ENCODE measurements at places on chromosomes 16 and 17.

DNA sequence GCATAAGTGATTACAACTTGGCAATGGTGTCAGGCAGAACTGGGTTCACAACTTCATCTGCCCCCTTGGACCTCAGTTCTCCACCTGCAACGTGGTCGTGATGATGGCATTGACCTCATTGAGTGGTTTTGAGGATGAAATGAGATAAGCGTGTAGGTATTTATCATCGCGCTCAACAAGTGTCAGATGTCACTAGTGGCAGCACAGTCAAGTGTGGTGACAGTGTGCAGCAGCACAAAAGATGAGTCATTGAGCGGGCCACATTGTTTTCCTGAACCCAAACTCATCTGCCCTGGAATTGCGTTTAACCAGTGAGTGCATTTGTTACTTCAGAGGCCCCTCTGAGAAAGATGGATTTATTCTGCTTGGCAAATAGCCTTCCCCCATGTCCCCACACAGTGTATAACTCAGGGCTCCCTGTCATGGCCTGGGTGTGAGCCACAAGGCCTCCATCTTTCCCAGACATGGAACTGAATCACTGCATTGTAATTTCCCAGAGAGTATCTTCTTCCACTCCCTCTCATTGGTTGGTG lies 20.9 kb downstream of the IRX3 start:
- no peak for DNase-seq

GRCh38 chr16:73228649-73229048 lies 180.7 kb upstream of the ZFHX3 start:
- no peak for DNase-seq

DNA sequence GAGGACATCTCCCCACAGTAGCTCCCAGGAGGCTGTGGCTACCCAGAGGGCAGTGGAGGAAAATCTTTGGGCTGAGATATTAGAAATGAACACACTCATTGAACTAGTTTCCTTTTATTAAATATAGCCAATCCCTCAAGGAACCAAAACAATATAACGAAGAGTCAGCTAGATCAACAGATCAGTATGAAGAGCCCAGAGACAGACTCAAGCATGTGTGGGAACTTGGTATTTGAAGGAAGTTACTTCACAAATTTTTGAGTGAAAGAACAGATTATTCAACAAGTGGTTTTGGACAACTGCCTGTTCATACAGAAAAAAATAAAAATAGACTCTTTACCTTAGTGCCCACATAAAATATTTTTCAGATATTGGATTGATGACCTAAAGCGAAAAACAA lies 183.6 kb upstream of the PMFBP1 start:
- no peak for DNase-seq

- DNase-seq: no peak
Observed at GRCh38 chr16:1147027-1147426, 5.9 kb upstream of the CACNA1H start.

- no peak for DNase-seq
Observed at GRCh38 chr16:56261656-56262055, 70.4 kb downstream of the GNAO1 start.

DNA sequence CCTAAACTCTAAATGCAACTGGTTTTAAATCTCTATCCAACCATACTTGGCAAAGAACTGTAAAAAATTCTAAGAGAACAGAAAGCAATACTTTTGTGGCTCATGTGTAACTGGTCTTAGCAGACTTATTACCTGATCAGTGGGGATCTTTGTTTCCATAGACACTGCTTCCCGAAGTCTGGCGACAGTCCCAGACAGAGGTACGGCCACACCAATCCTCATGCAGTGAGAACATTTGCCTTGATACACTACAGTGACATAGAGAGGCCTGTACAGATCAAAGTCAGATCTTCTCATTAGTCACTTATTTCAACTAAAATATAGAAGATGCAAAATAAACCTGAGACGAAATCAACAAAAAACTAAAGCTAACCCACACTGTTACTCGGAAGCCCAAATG lies 43.9 kb downstream of the USP31 start:
- DNase-seq: no peak

DNA sequence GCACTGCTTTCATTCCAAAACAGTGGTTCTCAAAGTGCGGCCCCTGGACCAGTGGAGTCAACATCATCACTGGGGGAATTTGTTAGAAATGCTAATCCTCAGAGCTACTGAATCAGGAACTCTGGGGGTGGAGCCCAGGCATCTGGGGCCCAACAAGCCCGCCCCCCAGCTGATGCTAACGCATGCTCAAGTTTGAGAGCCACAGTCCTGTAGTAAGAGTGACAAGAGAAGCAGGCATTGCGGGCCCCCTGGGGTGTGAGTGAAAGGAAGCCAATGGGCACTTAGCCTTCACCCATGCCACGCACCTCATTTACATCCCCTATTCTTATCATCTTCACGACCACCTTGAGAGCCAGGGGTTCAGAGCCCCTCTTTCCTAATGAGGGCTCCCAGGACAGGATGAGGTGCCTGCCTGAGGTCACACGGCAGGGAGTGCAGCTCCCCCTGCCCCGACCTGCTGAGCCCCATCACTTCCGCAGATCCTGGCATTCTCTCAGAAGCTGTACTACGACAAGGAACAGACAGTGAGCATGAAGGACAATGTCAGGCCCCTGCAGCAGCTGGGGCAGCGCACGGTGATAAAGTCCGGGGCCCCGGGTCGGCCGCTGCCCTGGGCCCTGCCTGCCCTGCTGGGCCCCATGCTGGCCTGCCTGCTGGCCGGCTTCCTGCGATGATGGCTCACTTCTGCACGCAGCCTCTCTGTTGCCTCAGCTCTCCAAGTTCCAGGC lies 9.1 kb downstream of the CA4 start:
- DNase-seq: no peak

DNA sequence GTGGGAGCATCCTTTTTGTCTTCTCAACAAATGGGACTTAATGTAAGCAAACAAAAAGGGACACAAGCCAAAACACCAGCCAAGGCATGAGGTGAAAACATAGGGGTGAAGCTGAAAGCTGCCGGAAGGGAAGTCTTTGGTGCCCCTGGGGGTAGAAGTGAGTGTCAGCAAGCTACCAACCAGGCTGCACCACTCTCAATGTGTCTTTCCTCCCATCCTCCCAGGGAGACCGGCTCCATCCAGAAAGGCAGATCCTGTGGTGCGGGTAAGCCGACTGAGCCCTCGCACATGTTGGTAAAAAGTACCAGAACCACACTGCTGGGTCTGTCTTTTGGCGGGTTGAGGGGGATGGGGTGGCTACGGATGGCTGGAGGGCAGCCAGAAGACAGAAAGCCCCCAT lies 52.0 kb upstream of the SREBF1 start:
- DNase-seq: no peak

- no peak for DNase-seq
Observed at GRCh38 chr16:80620736-80621605, 80.2 kb downstream of the DYNLRB2 start.

GRCh38 chr16:1347286-1347855 lies 4.3 kb downstream of the TSR3 start:
- DNase-seq: no peak

DNA sequence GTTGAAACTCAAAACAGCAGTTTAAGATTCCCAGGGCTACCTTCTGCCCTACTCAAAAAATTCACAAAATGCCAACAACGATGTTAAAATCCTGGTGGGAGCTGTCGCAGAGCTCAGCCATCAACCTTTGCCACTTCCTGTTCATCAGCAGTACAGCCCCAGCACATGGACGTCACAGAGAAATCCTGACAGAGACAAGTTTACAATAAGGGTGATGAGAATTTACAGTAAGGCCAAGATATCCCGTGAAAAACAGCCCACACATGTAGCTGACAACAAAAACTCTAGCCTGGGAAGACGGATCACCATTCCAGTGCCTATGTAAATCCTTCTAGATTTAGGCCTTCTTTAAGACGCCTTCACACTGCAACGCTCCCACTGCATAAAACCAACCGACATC lies 18.8 kb downstream of the USP22 start:
- DNase-seq: no peak

- DNase-seq: no peak
Observed at GRCh38 chr16:48370229-48370628, 15.0 kb downstream of the SIAH1 start.

GRCh38 chr16:71217506-71217905 lies 13.0 kb downstream of the HYDIN start:
- DNase-seq: no peak

DNA sequence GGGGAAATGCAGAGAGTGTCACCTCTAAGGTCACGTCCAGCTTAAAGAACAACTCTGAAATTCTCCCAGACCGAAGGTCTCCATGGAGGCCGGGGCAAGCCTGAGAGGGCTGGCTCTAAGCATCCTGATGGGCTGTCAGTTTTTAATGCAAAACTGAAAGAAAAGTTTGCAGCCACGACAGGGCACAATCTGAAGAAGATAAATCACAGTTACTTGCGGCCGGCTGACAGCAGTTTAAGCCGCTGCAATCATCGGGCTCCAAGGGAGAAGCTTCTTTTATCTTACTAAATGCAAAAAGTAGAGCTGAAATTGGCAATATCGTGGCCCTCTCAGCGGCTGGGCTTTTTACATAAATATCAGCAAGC lies 168.8 kb downstream of the CYLD start:
- no peak for DNase-seq

GRCh38 chr17:4974115-4974670 lies 6.6 kb upstream of the SPAG7 start:
- DNase-seq: no peak

- no peak for DNase-seq
Observed at GRCh38 chr16:12737563-12737962, 66.1 kb downstream of the CPPED1 start.

DNA sequence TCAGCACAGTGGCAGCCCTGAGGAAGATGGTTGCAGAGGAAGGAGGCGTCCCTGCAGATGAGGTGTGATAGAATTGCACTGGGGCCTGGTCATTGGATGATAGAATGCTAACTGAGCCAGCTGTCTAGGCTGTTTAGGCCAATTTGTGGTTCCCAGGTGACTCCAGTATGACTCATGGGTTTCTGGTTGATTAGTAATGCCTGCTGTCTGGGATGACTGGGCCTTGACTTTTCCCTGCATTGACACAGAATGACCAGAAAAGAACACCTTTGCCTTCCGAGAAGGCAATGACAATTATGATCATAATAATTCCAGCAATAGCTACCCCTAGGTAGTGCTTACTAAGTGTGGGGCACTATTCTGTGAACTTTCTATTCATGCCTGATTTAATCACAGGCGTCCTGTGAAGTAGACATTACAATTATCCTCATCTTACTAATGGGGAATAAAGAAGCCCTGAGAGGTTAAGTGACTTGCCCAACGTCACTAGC lies 31.5 kb downstream of the USP43 start:
- DNase-seq: no peak

Measured in T-helper 1 cell (primary cell).